Left lung (tissue), 14 donors: ENCODE measurements at places on chromosomes 13 and 19. TPM values are rescaled to one million over a fixed set of nuclear protein-coding genes. Genes with fewer than 3 reads are reported as not detected.

DNA sequence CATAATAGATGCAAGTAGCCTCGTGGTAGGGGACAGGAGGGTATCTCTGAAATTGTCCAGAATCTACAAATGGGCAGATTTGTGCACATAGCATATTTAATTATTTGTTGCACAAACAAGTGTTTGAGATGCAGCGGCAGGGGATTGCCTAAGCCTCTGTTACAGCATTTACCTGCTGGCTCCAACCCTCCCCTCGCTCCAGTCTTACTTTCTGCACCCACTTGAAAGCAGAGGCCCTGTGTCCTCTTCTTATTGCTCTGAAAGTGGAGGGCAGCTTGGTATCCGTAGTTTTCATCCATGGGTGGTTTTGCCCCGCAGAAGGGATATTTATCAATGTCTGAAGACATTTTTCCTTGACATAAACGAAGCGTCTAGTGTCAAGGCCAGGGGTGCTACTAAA lies 73.0 kb upstream of the STK24 start:
- H3K27ac ChIP-seq, result no peak overlapping the region
- no peak for DNase-seq
- H3K4me1 ChIP-seq, result peaks cover 14% of the 10 kb centered on the region
- no peak overlapping the region for H3K4me3 ChIP-seq
- no peaks in the 10 kb centered on the region for H3K36me3 ChIP-seq

The TMEM255B gene
- polyA plus RNA-seq, result 18.0 TPM

The PRX gene
- 13.4 TPM for polyA plus RNA-seq

- DNase-seq, result no peak
- H3K4me1 ChIP-seq, result no peaks in the 10 kb centered on the region
- no peak overlapping the region for H3K27ac ChIP-seq
Measured at GRCh38 chr13:101013245-101013644, 338.6 kb upstream of the TMTC4 start.

- no peak for DNase-seq
- H3K36me3 ChIP-seq, result no peaks in the 10 kb centered on the region
- no peaks in the 10 kb centered on the region for H3K27me3 ChIP-seq
- H3K27ac ChIP-seq, result no peak overlapping the region
Measured at GRCh38 chr19:33441828-33442227, 68.3 kb downstream of the CEBPG start.

The C1QTNF9 gene
- polyA plus RNA-seq, result 0.20 TPM

GRCh38 chr13:51638216-51638871 lies 54.1 kb downstream of the WDFY2 start:
- H3K4me1 ChIP-seq, result peaks cover 4% of the 10 kb centered on the region
- DNase-seq, result no peak
- H3K4me3 ChIP-seq, result no peak overlapping the region
- no peak overlapping the region for H3K27ac ChIP-seq
- H3K36me3 ChIP-seq, result no peaks in the 10 kb centered on the region

The SRRM5 gene
- 2.5 TPM for polyA plus RNA-seq

DNA sequence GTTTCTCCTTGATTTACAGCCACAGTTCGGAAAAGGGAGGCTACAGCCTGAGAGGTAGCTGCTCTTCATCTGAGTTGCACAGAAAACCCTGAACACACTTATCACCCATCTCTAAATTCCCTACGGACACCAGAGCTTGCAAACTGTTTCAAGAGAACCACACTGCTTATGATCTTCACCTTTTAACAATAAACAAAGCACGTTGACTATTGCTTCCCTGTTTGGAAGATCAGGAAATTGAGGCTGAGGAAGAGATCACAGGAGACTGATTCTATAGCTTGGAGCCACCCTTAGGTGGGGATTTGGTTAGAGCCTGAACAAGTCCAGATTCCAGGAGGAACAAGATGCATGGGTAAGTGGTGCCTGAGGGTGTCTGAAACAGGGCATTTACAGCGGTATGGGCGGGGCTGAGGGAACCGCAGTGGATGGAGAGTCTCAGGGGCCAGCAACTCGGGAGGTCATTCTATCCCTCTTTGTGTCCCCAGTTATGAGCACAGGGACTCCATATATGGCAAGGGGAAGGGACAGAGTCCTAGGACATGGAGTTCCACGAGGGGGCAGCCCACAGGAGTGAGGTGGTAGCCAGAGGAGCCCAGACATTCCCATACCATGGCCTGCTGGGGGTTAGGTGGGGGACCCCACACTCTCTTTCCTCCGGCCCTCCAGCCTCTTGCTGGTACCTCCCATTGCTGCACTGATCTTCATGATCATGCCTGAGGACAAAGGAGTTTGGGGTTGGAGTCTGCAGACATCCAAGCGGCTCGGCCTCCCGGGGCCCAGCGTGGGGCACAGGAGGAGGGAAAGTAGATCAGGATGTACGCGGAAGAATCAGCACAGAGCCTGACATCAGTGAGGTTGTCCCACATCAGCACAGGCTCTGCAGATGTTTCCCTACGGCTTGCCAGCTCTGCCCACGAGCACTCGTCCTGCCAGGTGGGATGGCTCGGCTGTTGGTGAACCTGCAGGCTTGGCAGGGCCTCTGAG lies 162.3 kb upstream of the ZNF536 start:
- no peak overlapping the region for H3K4me3 ChIP-seq
- H3K4me1 ChIP-seq, result no peaks in the 10 kb centered on the region
- no peak overlapping the region for H3K27ac ChIP-seq

DNA sequence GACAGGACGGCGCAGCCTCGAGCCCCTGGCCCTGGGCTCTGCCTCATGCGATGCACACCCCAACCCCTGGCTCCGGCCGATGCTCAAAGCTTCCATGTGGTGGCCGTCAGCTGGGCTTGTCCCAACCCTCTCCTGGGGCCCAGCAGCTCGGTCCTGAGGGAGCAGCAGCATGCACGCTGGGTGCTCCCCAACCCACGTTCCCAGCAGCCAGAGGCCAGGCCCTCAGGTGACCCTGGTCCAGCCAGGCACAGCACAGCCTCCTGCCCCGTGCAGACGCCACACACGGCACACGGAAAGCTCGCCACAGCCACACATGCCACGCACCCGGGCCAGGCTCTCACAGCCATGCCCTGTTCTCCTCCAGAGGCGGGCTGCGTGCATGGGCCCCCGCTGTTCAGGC lies 60.7 kb downstream of the IER2 start:
- H3K27me3 ChIP-seq, result no peaks in the 10 kb centered on the region
- no peak overlapping the region for H3K4me3 ChIP-seq
- H3K27ac ChIP-seq, result no peak overlapping the region
- no peaks in the 10 kb centered on the region for H3K36me3 ChIP-seq
- DNase-seq, result no peak

The HPN gene
- 29.8 TPM for polyA plus RNA-seq

DNA sequence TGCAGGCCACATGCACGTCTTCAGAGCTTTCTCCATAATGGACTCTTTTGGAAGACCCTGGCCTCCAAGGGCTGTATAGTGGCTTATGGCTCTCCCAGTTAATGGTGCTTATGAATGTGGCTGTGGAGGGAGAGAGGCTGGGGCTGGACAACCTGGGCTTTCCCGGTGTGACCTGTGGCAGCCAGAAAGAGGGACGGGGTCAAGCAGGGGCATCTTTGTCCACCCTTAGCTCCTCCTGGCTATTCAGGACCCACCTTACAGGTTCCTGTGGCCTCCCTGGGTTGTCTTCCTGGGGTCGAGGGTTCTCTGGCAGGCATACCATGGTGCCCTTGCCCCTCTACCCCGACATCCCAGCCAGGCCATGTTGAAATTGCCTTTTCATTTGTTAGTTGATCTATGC lies 75.6 kb downstream of the SIPA1L3 start:
- no peak overlapping the region for H3K4me3 ChIP-seq
- no peaks in the 10 kb centered on the region for H3K27me3 ChIP-seq
- H3K36me3 ChIP-seq, result no peaks in the 10 kb centered on the region
- no peak overlapping the region for H3K27ac ChIP-seq
- DNase-seq, result no peak
- peaks cover 3% of the 10 kb centered on the region for H3K4me1 ChIP-seq
